ENCODE measurements at places on chromosomes 2 and 18.

DNA sequence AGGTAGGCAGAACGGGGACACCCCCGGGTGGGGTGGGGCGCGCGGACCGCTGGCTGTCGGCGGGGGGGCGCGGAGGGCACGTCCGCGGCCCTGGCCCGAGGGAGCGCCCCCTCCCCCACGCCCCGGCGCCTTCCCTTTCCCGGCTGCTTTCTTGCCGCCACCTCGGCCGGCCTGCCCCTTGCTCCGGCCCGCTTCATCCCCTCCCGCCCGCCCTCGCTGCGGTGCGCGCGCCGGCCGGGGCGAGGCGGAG lies 443 bp downstream of the VAPA start:
- no peak for DNase-seq

DNA sequence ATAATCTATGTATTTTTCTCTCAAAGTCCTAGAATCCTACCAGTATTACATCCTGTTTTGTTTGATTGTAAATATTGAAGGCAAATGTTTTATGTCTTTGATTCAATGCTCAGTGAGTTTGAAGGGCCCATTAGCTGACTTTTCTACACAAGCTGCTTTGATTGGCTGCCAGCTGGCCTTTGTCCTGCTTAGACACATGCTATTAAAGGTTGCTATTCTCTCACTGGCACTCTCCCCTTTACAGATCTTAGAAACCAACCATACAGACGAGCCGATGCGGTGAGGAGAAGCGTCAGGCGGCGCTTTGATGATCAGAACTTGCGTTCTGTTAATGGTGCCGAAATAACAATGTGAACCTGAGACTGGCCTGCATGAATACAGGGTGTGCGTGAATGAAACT lies 69.7 kb downstream of the PRPF40A start:
- DNase-seq, result no peak

GRCh38 chr2:120425014-120425413 lies 79.1 kb downstream of the INHBB start:
- DNase-seq, result no peak

DNA sequence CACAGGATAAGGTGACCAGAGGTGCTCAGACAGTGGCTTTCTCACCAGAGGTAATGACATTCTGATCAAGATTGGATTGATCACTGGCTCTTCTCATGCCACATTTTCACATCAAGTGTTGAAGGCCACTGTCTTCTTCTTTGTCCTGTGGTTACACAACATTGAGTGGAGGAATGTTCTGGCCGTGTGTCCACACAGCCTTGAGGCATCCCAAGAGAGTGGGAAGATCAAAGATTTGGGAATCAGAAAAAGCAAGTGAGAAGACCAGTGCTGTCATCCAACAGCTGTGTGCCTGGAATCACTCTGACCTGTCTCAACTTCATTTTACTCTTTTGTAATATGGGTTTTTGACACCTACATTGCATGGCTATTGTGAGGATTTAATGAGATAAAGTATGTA lies 67.4 kb downstream of the IL1R2 start:
- no peak for DNase-seq

GRCh38 chr2:62547854-62548253 lies 41.9 kb upstream of the TMEM17 start:
- DNase-seq, result no peak

DNA sequence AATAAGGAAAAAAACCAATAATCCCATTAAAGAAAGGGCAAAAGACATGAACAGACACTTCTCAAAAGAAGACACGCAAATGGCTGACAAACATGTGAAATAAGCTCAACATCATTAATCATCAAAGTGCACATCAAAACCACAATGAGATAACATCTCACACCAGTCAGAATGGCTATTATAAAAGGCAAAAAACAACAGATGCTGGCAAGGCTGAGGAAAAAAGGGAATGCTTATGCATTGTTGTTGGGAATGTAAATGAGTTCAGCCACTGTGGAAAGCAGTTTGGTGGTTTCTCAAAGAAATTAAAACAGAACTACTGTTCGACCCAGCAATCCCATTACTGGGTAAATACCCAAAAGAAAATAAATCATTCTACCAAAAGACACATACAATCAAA lies 285.6 kb downstream of the NR4A2 start:
- no peak for DNase-seq

DNA sequence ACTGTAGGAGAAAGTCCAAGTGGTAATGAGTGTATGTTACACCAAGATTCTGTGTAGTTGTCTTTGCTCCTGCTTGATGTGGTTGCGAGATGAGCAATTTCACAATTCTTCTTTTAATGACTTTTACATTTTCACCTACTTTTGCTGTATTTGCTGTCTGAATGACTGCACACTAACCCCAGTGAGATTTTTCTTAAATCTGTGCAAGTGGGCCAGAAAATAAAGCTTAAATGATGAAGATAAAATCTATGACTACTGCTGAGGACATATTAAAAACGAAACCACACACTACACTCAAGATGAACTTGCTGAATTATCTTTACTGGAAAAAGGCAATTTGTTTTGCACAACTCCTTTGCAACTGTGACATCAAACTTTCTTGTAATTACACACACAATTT lies 4.1 kb downstream of the LDAH start:
- no peak for DNase-seq

DNA sequence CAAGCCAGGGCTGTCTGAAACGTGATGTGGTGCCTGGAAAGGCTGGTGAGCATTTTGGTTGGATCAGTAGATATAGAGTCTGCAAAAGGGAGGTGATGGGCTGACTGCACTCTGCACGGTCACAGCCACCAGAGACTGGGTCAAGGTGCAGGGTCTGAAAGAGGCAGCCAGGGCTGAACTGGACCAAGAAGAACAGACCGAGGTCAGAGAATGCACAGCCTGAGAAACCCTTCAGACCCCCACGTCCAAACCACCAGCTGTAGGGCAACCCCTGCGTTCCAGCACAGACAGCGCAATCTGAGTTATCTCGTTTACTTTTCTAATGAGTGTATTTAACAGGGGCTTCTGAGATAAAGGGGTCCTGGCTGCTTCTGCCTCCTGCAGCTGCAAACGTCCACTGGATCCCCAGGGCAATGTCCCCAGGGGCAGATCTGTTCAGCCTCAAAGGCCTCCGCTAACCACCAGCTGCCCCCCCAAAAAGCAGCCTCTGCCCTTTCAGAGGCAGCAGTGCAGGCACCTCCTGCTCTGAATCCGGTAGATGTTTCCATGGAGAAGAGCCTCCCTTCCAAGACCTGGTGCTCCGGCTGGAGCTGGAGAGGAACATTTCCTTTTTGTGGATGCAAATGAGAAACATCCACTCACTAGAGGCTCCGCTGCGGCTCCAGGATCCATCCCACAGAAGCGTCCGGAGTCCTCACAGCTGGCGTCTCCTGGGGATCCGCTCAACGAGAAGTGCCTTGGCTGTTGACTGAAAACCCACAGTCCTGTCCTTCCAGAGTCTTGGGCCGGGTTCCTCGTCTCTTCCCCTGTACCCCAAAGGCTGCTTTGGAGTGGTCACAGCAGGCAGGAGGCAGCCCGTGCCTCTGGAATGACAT lies 970 bp upstream of the KCNG2 start:
- no peak for DNase-seq

- no peak for DNase-seq
Measured at GRCh38 chr2:3914241-3914640, 210.9 kb downstream of the DCDC2C start.

- no peak for DNase-seq
Measured at GRCh38 chr18:10688766-10689165, 162.9 kb downstream of the NAPG start.

GRCh38 chr2:224561234-224562005 lies 23.7 kb downstream of the CUL3 start:
- DNase-seq, result no peak
